ENCODE measurements at places on chromosomes 11 and 22.
A peak's percentile ranks its signal among the peaks of the same experiment; 100 is the strongest.

DNA sequence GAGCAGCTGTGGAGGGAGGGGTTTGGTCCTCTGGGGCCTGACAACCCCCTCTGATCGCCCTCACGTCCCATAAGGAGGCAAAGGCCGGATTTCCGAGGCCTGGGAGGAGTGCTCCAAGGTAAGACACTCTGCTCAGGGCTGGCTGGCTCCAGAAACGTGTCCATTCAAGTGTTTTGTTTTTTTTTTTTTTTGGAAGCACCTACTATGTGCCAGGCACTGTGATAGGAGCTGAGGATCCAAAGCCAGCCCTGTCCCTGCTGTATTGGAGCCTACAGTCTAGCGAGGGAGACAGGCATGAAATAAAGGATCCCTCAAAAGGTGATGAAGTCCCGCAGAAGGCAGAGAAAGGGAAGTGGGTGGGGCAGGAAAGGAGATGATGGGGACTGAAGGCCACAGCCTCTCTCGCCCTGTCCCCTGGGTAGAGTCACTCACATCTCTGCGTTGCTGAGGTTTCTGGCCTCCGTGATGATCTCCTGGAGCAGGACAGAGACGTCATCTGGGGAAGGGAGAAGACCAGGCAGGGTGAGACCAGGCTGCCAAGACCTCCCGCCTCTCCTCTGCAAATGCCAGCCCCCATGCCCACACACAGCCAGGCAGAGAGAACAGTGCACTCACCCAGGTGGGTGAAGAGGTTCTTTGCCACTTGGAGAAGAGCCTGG lies 89.2 kb downstream of the PDE2A start:
- DNase-seq, result no peak

- peak; percentile 33 for DNase-seq
Measured at GRCh38 chr11:72735495-72736027, 16.6 kb downstream of the ARAP1 start.

DNA sequence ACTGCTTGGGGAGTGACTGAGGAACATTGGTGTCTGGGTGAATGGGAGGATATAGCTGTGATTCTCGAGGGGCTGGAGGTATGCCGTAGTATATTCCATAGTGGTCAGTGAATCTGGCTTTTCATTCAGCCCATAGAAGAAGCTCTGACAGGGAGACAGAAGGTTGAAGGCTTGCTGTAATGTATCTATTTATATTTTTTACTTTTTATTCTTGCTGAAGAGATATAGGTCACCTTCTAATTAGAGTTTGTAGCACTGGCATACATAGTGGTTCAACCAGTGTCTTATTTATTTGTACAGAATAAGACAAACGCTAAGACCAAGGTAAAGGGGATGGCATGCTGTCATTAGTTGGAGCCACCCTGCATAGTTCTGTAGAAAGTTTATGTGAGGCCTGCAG lies 10.0 kb downstream of the TRIM44 start:
- DNase-seq, result no peak

GRCh38 chr11:120330045-120330444 lies 4.9 kb downstream of the TLCD5 start:
- no peak for DNase-seq

- DNase-seq, result no peak
Measured at GRCh38 chr11:62705413-62705812, 1.8 kb downstream of the BSCL2 start.

DNA sequence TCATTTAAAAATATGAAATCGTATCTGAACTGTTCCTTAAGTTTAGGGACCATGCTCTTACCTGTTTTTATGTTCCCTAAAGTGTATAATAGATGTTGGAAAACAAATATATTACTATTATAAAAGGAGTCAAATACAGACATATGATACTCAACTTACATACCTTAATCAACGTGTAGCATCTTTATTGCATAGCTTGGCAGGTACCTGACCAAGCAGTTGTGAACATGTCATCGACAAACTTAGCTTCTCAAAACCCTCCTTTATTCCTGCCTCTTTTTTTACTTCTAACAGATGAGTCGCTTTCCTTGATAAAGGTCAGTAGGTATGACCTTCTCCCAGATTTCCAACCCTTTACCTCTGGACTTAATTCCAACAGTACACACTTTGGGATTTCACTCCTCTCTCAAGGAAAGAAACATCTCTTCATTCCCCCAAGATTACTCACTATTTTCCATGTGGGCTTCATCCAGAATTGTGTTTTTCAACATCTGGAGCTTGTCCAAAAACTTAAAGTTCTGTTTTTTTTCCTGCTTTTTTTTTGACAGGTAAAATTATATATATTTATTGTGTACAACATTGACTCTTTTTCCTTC lies 11.9 kb downstream of the HIPK3 start:
- no peak for DNase-seq

GRCh38 chr11:3227568-3228444 lies 4.4 kb downstream of the MRGPRE start:
- no peak for DNase-seq

- no peak for DNase-seq
Measured at GRCh38 chr22:31488346-31488883, 1.2 kb downstream of the EIF4ENIF1 start.

DNA sequence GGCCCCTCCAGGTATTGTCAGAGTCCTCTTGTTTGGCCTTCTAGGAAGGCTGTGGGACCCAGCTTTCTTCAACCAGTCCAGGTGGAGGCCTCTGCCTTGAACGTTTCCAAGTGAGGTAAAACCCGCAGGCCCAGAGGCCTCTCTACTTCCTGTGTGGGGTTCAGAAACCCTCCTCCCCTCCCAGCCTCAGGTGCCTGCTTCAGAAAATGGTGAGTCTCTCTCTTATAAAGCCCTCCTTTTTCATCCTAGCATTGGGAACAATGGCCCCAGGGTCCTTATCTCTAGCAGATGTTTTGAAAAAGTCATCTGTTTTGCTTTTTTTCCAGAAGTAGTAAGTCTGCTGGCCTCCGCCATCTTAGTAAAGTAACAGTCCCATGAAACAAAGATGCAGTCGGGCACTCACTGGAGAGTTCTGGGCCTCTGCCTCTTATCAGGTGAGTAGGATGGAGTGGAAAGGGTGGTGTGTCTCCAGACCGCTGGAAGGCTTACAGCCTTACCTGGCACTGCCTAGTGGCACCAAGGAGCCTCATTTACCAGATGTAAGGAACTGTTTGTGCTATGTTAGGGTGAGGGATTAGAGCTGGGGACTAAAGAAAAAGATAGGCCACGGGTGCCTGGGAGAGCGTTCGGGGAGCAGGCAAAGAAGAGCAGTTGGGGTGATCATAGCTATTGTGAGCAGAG lies at the start of gene CD3E:
Gene CD3E (plus strand): TSS at position 163 of the 681 bp plus-strand sequence. CDS start 223 bp downstream, at position 386.
- DNase-seq, result no peak

DNA sequence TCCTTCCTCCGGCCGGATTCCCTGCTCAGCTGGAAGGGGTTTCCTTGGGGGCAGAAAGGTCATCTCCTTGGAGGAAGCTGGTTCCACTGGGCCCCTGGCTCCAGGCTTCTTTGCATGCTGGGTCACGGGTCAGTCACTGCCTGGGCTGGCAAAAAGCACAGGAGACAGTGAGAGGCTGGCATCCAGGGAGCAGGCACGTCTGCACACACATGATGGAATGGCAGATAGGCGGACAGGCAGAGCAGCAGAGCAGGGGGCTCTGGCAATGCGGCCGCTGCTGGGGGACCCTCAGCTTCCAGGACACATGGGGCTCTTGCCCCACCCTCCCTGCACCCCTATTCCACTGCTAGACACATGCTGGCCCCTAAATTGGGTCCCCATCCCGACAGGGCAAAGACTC lies 40.4 kb downstream of the C11orf58 start:
- no peak for DNase-seq

- peak; percentile 100 for DNase-seq
Measured at GRCh38 chr11:61887839-61888494, 3.4 kb downstream of the FADS3 start.

DNA sequence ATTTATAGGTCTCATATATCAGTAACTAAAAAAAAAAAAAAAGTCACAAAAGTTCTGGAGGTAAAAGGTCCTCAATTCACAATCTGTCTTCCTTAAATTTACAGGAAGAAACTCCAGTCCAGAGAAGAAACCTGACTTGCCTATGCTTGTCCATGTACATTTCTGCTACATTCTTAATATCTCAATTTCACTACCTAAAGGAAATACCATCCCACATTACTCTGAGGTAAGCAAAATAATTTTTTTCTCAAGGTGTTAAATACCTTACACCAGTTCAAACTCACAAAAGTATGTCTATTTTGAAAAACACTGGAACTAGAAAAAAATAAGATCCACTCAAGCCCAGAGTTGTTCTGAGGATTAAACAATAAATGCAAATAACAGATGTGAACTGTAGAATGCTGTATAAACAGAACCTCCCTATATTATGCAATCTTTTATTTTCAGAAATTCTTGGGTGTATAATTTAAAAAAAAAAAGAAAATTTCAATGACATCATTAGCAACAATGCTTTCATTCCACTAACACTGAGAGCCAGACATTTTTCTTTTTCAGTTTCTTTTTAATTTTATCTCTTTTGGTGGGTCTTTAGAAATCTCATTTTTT lies 49.9 kb upstream of the GDPD4 start:
- no peak for DNase-seq

DNA sequence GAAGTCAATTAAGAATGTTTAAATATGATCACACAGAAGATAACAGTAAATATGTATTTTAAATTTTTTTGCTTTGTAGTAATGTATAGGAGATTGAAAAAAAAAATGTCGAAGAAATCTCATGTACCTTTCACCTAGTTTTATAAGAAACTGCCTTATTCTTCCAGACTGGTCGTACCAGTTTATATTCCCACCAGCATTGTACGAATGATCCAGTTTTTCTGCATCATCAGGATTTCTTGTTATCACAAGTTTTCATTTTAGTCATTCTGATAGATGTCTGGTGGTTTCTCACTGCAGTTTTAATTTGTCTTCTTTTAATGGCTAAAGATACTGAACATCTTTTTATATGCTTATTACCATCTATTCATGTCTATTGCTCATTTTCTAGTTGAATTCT lies 101.8 kb upstream of the CTSC start:
- DNase-seq, result no peak

- no peak for DNase-seq
Measured at GRCh38 chr11:69654001-69654659, 13.2 kb downstream of the CCND1 start.

DNA sequence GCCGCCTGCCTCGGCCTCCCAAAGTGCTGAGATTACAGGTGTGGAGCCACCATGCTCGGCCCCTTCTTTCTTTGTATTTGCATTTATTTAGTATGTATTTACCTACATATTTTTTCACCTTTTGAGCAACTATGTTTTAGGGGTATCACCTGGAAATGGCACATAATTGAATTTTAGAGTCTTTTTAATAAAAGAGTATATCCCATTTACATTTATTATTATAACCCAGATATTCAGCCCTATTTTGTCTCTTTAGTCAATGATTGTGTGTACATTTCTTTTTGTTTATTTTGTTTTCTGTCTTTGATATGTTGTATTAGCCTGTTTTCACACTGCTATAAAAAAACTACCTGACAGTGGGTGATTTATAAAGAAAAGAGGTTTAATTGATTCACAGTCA lies 56.8 kb upstream of the CCND1 start:
- no peak for DNase-seq

DNA sequence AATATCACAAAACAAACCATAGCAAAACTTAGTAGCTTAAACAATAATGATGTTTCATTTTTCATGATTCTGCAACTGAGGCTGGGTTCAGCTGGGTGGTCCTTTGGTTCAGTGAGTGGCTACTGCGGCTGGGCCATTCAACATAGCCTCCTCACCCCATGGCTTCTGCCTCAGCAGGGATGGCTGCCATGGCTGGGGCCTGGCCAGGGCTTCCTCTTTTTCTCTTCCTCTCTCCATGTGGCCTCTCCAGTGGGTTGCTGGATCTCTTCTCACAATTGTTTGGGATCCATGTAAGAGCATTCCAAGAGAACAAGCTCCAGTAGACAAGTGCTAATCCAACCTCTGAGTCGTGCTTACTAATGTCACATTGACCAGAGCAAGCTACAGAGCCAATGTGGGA lies 248.6 kb upstream of the PLET1 start:
- peak; percentile 32 for DNase-seq

DNA sequence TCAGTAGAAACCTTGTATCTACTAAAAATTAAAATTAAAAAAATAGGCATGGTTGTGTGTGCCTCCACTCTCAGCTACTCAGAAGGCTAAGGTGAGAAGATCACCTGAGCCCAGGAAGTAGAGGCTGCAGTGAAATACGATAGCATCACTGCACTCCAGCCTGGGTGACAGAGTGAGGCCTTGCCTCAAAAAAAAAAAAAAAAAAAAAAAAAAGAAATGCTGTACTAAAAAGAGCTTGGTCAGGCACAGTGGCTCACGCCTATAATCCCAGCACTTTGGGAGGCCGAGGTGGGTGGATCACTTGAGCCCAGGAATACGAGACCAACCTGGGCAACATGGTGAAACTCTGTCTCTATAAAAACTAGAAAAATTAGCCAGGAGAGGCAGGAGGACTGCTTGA lies 36.5 kb downstream of the SBF2 start:
- no peak for DNase-seq

- peak; percentile 92 for DNase-seq
Measured at GRCh38 chr11:46649180-46649738, 31.9 kb downstream of the ATG13 start.

- peak; percentile 83 for DNase-seq
Measured at GRCh38 chr11:955154-956063, 29.7 kb downstream of the AP2A2 start.

DNA sequence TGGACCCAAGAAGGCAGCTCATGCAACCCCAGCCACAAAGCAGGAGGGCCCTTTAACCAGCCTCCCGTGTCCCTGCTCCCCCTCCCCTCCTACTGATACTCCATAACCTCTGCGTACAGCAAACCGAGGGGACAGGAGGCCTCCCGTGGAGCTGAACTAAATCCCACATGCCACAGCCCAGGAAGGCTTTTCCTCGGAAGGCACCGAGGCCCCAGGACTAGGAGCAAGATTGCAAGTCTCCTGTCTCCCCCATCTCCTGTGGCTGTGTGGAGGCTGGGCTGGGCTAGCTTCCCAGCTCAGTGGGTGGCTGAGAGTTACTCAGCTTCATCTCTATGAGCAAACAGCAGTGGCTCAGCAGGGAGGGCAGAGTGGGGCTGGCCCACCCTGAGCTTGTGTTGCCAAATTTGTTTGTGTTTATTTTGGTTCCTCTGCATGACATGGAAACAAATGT lies 62.7 kb upstream of the NECTIN1 start:
- DNase-seq, result no peak

DNA sequence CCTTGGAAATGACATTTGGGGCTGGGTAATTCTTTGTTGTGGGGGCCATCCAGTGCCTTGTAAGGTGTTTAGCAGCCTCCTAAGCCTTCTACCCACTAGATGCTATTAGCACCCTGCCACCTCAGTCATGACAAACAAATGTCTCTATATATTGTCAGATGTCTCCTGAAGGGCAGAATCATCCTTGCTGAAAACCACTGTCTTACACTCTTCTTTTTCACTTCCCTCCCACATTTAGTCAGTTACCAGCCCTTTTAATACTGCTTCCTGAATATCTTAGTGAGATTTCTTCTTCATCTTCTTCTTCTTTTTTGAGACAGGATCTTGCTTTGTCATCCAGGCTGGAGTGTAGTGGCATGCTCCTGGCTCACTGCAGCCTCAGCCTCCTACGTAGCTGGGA lies 33.1 kb downstream of the TNRC6B start:
- DNase-seq, result no peak

Measured in myocyte (in vitro differentiated cells).